ENCODE measurements at places on chromosomes 16 and 17.

DNA sequence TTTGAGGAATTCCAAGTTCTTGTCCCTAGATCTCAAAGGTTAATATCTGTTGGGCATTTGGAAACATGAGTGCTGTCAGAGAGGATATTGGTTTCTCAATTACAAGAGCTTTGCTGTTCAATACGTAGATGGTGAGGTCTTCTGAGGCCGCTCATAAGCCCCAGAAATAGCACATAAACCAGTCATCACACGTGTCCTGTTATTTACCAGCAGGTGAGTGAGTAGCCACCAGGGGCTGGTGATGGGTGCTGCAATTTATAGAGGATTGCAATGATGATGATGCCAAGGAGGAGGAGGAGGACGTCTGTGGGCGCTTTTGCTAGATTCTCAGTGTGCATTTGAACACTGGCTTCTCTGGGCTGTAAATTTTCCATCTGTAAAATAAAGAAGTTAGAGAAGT lies 89.0 kb downstream of the SALL1 start:
- DNase-seq: no peak

- no peak for DNase-seq
Measured at GRCh38 chr17:36095992-36096391, 6.0 kb upstream of the CCL3 start.

DNA sequence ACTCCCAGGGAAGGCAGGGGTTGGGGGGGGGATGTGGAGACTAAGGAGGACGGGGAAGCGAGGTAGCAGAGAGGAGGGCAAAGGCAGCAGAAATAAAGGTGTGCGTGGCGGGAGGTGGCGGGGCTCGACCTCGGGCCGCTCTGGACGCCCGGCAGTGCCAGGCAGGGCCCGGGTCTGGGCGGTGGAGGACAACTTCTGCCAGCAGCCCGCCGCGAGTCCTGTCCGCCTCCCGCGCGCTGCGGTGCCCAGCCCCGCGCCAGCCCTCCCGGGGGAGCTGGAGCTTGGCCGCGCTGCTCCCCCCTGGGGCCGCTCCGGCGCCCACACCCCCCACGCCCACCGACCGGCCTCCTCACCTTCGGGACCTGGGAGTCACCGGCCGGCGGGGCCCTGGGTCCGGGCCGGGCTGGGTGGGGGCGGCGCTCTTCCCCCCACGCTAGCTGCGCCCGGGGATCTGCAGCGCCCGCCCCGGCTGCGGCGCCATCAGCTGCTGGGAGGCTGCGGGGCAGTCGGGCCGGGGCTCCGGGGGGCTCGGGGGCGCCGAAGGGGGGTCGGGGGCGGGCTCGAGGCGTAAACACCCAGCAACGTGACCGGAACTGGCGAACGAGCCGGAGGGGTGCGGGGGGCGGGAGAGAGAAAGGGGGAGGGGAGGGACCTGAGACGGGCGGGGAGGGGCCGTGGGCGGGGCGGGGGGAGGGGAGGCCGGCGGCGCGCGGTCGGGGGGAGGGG lies at the start of gene CCDC92B:
TSS of gene CCDC92B (minus strand) at position 595 of the 726 bp plus-strand sequence. CDS start 14,507 bp downstream, outside the sequence.
- DNase-seq: no peak

DNA sequence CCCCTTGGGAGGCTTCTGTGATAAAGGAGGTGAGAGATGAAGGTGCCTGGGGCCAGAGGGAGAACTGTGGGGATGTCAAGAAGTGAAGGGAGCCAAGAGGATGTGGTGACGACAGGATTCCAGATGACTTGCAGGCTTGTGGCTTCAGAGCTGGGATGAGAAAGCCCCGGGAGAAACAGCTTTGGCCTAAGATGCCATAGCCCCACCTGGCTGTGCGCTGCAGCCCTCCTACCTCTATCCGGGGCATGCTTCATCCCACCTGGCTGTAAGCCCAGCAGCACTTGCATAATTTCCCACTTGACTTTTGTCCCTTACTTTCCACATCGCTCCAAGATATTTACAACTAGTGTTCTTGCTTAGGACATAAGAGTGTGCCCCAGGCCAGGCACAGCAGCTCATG lies 29.3 kb downstream of the GINS3 start:
- DNase-seq: no peak

- peak; percentile 93 for DNase-seq
Measured at GRCh38 chr16:87765776-87766484, at the start of gene KLHDC4. Gene KLHDC4, minus strand, starts transcription at chr16:87765986. Its CDS starts 96 bp downstream, at chr16:87765890.

DNA sequence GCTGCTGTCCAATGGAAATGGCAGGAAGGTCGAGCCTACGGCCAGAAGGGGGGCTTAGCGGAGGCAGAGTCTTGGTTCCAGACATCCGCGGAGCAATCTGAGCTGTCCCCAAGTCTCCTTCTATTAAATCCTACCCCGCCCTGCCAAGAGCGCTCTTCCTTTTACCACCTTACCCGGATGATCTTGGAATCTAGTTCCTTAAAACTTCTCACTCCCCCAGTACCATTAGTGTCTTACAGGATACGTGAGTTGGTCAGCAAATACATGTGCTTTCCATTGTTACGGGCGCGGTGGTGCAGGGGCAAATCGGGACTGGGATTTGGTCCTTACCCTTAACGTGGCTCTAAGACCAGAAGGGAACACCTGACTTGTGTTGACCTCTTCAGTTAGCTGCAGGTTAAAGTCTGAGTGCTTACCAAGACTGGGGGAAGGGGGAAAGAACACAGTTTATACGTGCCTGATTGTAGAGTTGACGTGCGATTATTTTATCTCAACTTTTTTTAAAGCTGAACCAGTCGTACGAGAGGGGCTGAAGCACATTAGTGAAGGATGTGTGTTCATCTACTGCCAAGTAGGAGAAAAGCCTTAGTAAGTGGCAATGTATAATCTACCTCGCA lies 495 bp downstream of the TXNDC17 start:
- no peak for DNase-seq

DNA sequence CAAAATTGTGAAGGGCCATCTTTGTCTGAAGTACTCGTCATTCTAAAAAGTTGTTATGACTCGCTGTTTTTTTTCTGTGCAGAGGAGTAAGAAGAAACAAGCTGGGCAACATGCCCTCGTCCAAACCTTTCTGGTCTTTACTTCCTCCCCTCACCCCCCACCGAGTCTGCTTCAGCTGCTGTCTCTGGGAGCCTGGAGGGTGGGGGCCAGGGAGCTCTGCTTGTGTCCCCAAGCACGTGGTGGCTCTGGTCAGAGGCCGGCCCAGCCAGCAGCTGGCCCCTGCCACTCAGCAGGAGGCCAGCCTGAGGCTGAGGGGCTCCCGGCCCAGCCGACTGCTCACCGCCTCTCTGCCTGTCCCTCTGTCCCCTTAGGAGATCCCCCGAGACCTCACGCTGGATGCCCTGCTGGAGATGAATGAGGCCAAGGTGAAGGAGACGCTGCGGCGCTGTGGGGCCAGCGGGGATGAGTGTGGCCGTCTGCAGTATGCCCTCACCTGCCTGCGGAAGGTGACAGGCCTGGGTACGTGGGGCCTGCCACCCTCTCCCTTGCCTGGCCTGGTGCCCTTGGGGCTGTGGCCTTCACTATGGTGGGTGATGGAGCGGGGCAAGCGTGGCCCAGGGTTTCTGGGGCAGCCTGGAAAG lies 53.7 kb upstream of the LGALS9 start:
- no peak for DNase-seq

GRCh38 chr17:28540231-28540630 lies 12.2 kb downstream of the UNC119 start:
- DNase-seq: peak; percentile 41

GRCh38 chr16:27301236-27301861 lies 12.4 kb upstream of the IL4R start:
- DNase-seq: no peak

GRCh38 chr16:10694306-10694705 lies 424 bp downstream of the TEKT5 start:
- no peak for DNase-seq

DNA sequence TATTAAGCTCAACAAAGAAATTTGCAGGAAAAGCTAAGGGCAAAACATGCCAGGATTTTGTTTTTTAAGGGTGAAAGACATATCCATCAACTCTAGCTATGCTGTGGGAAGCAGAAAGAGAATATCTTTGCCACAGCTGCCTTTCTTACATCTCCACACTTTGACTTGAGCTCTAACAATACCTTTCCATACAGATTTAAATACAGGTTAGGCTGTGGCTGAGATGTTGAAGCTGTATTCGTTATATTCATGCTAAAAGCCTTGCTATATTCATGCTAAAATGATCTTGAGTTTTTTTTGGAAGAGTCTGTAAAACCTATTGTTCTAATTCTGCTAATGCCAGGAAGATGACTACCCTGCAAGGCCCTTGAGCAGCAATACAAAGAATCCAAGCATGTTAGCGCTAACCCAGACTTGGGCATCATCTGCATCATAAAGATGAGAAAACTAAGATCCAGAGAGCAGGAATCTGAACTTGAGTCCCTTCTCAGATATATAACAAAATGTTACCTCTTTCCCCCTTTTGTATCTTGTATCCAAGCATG lies 204.8 kb upstream of the C17orf78 start:
- DNase-seq: no peak

- DNase-seq: no peak
Measured at GRCh38 chr17:4833941-4834680, 971 bp downstream of the MINK1 start.

DNA sequence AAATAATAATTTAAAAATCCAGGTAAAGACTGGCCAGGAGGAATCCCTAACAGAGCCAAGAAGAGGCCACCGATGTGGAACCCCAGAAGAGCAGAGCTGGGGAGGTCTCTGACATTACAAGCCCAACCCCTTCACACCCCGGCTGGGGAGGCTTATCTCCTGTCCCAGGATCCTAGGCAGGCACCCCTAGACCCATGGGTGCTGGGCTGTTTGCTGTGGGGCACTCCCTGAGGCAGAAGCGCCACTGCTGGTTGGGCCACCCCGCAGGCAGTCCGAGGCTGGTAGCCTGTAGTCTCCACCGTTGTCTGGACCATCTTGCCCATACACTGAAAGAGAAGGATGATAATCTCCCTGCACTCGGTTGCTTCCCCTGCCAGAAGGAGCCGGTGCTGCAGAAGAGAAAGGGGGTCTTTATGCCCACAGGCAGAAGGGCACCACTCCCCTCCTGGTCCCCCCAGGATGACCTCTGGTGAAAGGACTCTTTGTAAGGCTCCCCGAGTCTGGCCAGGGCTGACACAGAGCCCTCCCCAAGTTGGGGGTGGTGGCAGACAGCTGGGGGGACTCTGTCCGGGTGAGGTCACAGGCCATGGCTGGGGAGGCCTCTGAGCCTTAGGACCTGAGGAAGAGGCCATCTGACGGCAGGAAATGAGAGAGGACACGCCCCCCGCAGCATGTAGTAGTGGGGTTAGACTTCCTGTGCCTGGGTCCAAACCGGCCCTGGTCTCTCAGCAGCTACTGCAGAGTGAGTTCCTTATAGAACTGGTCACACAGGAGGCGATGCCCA lies 34.2 kb downstream of the CFAP20 start:
- no peak for DNase-seq

GRCh38 chr17:76701471-76701967 lies 9.2 kb downstream of the MXRA7 start:
- DNase-seq: peak; percentile 28

DNA sequence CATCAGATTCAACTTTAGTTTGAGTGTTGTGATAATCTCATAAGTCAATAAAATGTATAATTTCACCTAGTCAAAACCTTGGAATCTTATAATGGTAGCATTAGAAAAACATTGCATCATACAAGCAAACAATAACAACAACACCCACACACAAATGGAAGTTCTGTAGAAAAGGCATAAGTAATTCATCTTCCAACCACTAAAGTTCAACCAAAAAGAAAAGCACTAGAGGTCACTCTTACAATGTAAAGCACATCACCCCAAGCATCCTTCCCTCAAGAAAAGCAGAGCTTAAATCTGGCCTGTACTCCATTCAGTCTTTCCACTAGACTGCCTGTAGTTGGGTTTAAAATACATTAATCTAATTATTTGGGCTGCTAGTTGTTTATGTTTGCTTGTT lies 1.8 kb downstream of the CNTNAP4 start:
- DNase-seq: no peak
